Epithelial cell of proximal tubule (primary cell): ENCODE measurements at places on chromosomes 16 and 17. TPM values are rescaled to one million over a fixed set of nuclear protein-coding genes. Genes with fewer than 3 reads are reported as not detected.

Gene SDK2
- total RNA-seq, result 0.07 and 0.12 TPM in 2 replicates

Gene MAP2K6
- total RNA-seq, result 0.72 and 1.8 TPM in 2 replicates

Gene GP1BA
- total RNA-seq, result not detected in 2 replicates

Gene CES3
- total RNA-seq, result 0.75 TPM in 1 of 2 replicates, not detected in the other

Gene NACA2
- not detected in 2 replicates for total RNA-seq

Gene LPO
- not detected in 2 replicates for total RNA-seq

Gene SCGB1C2
- not detected in 2 replicates for total RNA-seq

Gene B4GALNT2
- 0.94 and 1.6 TPM in 2 replicates for total RNA-seq

Gene TMIGD1
- total RNA-seq, result not detected in 2 replicates

Gene EPN3
- total RNA-seq, result 2.8 and 3.3 TPM in 2 replicates

Gene PYY
- not detected in 2 replicates for total RNA-seq

Gene VAT1L
- total RNA-seq, result 0.29 and 0.92 TPM in 2 replicates

Gene PLA2G15
- 17.1 and 18.7 TPM in 2 replicates for total RNA-seq

Gene SNX20
- total RNA-seq, result not detected in 2 replicates

Gene KRT39
- not detected in 2 replicates for total RNA-seq

Gene MYCBPAP
- total RNA-seq, result 0.58 TPM in 1 of 2 replicates, not detected in the other

Gene DRC3
- 0.06 and 0.72 TPM in 2 replicates for total RNA-seq

Gene TBC1D3H
- total RNA-seq, result not detected in 2 replicates

Gene CYGB
- total RNA-seq, result 10.2 and 49.9 TPM in 2 replicates

Gene PLCG2
- 0.58 and 2.5 TPM in 2 replicates for total RNA-seq

Gene GPR179
- not detected in 2 replicates for total RNA-seq

Gene CLEC3A
- total RNA-seq, result not detected in 2 replicates

Gene NOTUM
- total RNA-seq, result not detected in 2 replicates

Gene LGALS3BP
- total RNA-seq, result 258 and 338 TPM in 2 replicates

Gene CACNA1H
- total RNA-seq, result 0.22 and 0.29 TPM in 2 replicates

Gene RTN4RL1
- not detected in 2 replicates for total RNA-seq

Gene TMEM92
- total RNA-seq, result 2.7 and 13.2 TPM in 2 replicates

Gene ZNF629
- total RNA-seq, result 11.4 and 14.0 TPM in 2 replicates

Gene DOK4
- 35.3 and 39.5 TPM in 2 replicates for total RNA-seq

Gene NETO2
- total RNA-seq, result 41.2 and 73.9 TPM in 2 replicates

Gene RNF227
- total RNA-seq, result 0.35 and 0.65 TPM in 2 replicates

Gene PRSS33
- total RNA-seq, result not detected in 2 replicates

Gene ZNF785
- total RNA-seq, result 3.2 and 7.6 TPM in 2 replicates

Gene FOXN1
- not detected in 2 replicates for total RNA-seq

Gene RNF43
- 0.22 and 1.7 TPM in 2 replicates for total RNA-seq

Gene FBXW10
- total RNA-seq, result not detected in 2 replicates

Gene GCGR
- not detected in 2 replicates for total RNA-seq

Gene NUDT21
- total RNA-seq, result 77.1 and 78.2 TPM in 2 replicates

Gene BCL7C
- 57.6 and 79.1 TPM in 2 replicates for total RNA-seq

Gene SULT1A2
- total RNA-seq, result 0.17 TPM in 1 of 2 replicates, not detected in the other

Gene AARSD1
- 23.0 and 39.1 TPM in 2 replicates for total RNA-seq

Gene NTN1
- total RNA-seq, result 1.2 and 1.3 TPM in 2 replicates

Gene SYCE1L
- 2.4 and 10.7 TPM in 2 replicates for total RNA-seq

Gene SCIMP
- not detected in 2 replicates for total RNA-seq

Gene TGFB1I1
- total RNA-seq, result 56.8 and 62.2 TPM in 2 replicates

Gene PRRT2
- 0.35 TPM in 1 of 2 replicates, not detected in the other for total RNA-seq

Gene RAPGEFL1
- total RNA-seq, result 2.1 and 2.8 TPM in 2 replicates

Gene TMEM220
- total RNA-seq, result 1.9 TPM in 1 of 2 replicates, not detected in the other

Gene ACE
- 0.07 and 1.3 TPM in 2 replicates for total RNA-seq

Gene CMTM4
- total RNA-seq, result 16.8 and 35.1 TPM in 2 replicates

Gene EME1
- 13.2 and 13.8 TPM in 2 replicates for total RNA-seq

Gene STH
- not detected in 2 replicates for total RNA-seq

Gene MGAT5B
- total RNA-seq, result 1.7 and 7.5 TPM in 2 replicates

Gene KCNH6
- not detected in 2 replicates for total RNA-seq

Gene CCR7
- not detected in 2 replicates for total RNA-seq

Gene CACNG5
- total RNA-seq, result not detected in 2 replicates

Gene VMO1
- not detected in 2 replicates for total RNA-seq

Gene TP53TG3
- not detected in 2 replicates for total RNA-seq
